ENCODE measurements at places on chromosomes 2 and 18.

DNA sequence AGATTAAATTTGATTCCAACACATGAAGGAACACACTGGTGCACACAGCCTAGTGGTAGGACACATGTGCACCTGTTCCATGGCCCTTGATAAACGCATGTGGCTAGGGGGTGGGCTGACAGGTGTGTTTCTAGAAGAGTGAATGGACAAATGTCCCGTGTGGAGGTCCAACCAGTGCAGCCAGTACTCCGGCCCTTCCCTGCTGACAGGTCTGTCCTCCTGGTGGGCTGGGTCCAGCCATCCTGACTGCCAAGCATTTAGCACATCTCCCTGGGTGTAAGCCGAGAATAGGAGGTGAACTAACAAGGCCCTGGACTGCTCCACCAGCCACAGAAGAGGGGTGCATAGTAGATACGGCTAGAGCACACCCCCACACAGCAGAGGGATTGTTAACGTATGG is 258.7 kb upstream of the RAB6C start:
- DNase-seq, result no peak

DNA sequence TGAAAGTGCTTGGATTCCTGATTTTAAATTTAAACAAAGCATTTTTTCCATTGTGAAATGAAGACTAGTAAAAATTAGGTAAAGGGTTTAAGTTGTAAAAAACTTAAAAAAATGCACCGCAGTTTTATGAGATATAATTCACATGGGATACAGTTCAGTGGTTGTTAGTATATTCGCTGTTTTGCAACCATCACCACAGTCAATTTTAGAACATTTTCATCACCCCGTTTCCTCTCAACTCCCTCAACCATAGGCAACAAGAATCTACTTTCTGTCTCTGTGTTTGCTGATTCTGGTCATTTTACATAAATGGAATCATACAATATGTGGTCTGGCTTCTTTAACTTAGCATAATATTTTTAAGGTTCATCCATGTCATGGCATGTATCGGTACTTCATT is 4.0 kb downstream of the DGKD start:
- DNase-seq, result no peak

- no peak for DNase-seq
Measured at GRCh38 chr2:204477358-204477950, 67.8 kb upstream of the PARD3B start.

- DNase-seq, result no peak
Measured at GRCh38 chr2:238053191-238053776, 7.5 kb upstream of the SCLY start.

DNA sequence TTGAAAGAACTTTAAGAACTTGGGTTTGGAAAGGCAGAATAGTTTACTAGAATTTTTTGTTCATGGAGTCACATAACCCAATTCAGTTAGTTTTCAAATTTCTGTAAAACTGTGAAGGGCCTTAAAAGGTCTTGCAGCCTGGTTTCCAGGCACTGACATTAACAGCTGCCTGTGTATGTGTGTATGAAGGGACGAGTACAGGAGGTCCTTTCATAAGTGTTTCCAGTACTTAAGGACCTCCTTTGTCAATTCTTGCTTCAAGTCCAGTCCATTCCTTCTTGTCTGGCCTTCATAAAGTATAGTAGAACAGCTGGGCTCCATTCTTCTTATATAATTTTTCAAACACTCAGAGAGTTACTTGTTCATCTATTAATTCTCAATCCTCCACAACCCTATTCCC is 136.5 kb downstream of the NR4A2 start:
- no peak for DNase-seq

GRCh38 chr2:40348665-40349064 is 103.2 kb downstream of the SLC8A1 start:
- DNase-seq, result no peak

DNA sequence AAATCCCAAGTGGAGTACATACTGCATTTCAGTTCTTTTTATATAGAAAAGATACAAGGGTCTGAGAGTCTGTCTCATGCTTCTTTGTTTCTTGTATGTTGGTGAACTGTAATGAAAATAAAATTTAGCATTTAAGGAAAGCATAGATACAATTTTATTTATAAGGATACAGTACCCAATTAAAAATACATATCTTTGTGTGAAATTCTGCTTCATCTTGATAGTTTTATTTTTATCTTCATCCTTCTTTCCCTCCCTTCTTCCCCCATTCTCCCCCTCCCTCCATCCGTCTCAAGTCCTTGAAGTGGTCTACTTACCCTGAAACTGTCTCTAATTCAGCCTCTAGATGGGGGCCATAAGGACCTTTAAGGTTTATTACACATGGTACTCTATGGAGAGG is 359.8 kb downstream of the CDH7 start:
- no peak for DNase-seq
